Left hindlimb (tissue), 1 donor: ENCODE measurements at places on chromosomes 6 and 20.
A peak's percentile ranks its signal among the peaks of the same experiment; 100 is the strongest.

DNA sequence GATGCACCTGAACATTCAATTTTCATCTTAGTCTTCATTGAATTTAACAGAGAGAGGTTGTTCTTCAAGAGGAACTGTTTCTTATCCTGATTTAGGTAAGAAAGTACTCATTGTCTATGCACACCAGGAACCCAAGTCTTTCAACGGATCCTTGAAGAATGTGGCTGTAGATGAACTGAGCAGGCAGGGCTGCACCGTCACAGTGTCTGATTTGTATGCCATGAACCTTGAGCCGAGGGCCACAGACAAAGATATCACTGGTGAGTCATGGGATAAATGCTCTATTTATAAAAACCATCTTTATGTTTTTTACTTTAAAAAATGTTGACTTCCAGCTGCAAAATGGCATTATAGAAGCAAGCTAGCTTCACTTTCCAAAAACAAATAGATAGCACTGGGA is 10.2 kb downstream of the NQO2 start:
- DNase-seq, result no peak

DNA sequence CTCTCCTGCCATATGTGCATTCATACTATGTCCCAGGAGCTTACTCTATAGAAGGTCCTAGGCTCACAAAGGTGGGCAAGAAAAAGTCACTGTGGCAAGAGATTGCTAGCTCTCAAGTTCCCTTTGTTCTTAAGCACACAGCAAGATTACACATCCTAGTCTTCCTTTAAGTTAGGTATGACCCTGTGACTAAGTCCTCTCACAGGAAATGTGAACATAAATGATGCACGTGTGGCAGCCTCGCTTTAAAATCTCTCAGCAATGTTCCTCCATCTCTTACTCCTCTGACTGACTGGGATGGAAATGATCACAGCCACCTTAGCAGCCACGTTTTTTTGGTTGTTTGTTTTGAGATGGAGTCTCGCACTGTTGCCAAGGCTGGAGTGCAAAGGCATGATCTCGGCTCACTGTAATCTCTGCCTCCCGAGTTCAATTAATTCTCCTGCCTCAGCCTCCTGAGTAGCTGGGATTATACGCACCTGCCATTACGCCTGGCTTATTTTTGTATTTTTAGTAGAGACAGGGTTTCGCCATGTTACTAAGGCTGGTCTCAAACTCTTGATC is 35.7 kb upstream of the HAO1 start:
- DNase-seq, result no peak

GRCh38 chr6:31597006-31597405 is 4.2 kb upstream of the NCR3 start:
- no peak for DNase-seq

GRCh38 chr20:44390280-44390679 is 34.8 kb downstream of the HNF4A start:
- DNase-seq, result no peak

DNA sequence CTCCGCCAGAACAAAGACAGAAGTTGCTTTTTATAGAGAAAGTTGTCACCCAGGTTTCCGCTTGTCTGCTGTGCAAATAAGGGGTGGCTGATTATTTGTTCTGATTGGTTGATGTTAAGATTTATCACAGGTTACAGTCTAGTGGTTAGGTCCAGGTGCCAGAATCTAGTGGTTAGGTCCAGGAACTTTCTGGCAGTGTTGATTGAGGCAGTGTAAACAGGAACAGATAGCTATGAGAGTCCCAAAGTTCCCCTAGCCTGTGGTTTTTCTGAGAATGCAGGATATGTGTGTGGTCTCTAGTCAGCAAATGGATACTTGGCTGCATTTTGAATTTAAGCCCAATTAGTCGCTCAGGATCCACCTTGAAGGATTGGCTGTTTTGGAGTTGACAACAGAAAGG is 148.0 kb downstream of the TMEM200A start:
- DNase-seq, result no peak

- peak; percentile 41 for DNase-seq
Measured at GRCh38 chr6:84976526-84977362, 212.3 kb upstream of the TBX18 start.

- no peak for DNase-seq
Measured at GRCh38 chr6:106674541-106675229, 45.3 kb downstream of the QRSL1 start.

DNA sequence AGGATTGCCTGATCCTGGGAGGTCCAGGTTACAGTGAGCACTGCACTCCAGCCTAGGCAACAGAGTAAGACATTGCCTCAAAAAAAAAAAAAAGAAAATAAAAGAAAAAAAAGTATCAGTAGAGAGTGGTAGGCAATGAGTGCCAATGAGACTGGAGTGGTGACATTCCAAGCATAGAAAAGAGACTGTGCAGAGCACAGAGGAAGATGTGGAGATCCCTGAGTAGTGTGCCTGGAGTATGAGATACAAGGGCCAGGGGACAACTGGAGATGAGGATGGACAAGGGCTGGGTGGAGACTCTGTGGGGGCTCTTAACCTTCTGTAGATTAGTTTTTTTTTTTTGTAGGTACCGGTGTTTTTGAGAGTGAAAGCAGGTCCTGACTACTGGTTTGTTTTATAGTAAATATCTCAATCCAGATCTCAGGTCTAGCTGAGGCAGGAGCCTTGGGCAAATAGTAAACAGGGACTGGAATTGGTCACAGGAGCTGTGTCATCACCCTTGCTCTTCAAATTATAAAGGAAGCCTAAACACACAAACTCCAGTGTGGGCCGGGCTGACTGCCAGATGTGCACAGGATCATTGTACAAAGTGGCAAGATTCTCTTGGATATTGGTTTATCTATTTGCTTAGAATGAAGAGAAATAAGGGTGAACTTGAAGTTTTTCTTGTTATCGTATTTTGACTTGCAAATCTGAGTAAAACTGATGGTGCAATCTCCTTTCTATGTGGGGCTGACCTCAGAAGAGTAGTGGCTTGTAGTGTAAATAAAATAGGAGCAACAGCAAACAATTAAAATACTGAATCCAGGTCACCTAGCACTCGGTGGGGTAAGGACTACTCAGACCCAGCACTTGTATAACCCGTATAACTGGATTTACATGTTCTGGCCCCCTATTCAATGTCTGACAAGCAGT is 144.9 kb downstream of the SOX4 start:
- DNase-seq, result no peak

DNA sequence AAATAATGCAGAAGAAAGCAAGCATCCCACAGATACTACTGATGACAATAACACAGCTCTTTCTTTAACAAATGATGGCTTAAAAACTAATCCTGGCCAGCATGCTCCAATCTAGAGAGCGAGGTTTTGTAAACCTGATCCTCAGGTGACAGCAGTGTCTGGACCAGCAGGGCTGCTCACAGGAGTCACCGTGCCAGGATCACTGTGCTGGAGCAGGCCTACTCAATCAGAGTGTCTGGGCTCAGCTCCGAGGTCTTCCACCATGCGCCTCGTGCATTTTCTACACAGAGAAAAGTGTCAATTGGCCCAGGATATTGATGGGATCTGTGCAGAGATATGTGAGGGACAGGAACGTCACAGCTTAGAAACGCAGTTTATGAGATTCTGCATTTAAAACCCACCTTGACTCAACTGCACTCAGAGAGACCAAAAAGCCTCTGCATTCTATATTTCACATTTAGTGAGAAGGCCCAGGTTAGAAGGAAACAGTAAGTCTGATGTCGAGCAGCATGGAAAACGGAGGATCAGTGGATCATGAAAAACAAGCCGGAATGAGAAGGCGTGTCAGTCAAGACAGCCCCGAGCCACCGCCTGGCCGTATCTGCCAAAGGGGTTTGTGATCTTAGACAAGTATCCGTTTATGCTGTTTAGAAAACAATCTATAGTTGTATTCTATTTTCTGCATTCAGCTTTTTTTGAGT is 7.8 kb downstream of the RAMACL start:
- DNase-seq, result peak; percentile 6

GRCh38 chr20:45419188-45420091 is 3.5 kb downstream of the PIGT start:
- DNase-seq, result no peak

GRCh38 chr6:34538581-34538980 is 17.5 kb downstream of the SPDEF start:
- DNase-seq, result no peak

- no peak for DNase-seq
Measured at GRCh38 chr6:168153553-168153952, 74.5 kb upstream of the FRMD1 start.

- no peak for DNase-seq
Measured at GRCh38 chr6:70538376-70538775, 28.4 kb upstream of the SDHAF4 start.

- DNase-seq, result no peak
Measured at GRCh38 chr6:116389357-116389756, 18.6 kb downstream of the DSE start.

GRCh38 chr6:157080986-157081391 is 242.3 kb downstream of the TMEM242 start:
- DNase-seq, result no peak

- DNase-seq, result no peak
Measured at GRCh38 chr6:139518556-139519091, 144.2 kb upstream of the CITED2 start.

- DNase-seq, result no peak
Measured at GRCh38 chr20:59020938-59021551, 1.8 kb downstream of the TUBB1 start.

- DNase-seq, result no peak
Measured at GRCh38 chr6:98452685-98453084, 381.7 kb upstream of the POU3F2 start.

DNA sequence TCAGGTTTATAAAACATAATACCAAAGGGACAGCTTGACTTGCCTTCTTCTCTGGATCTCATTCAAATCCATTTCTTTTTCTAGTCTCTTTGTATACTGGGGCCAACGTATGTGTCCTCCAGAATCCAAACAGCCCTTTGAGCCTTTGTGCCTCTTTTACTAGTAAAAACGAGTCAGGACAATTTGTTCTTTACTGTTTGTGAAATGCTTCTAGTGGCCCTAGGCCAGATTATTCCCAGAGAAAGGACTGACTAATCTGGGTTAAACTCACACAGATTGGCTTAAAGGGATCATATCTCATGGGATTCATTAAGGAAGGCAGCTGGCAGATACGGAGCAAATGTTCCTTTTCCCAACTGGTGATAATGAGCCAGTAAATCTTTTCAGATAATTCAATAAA is 32.1 kb upstream of the MANEA start:
- DNase-seq, result no peak

DNA sequence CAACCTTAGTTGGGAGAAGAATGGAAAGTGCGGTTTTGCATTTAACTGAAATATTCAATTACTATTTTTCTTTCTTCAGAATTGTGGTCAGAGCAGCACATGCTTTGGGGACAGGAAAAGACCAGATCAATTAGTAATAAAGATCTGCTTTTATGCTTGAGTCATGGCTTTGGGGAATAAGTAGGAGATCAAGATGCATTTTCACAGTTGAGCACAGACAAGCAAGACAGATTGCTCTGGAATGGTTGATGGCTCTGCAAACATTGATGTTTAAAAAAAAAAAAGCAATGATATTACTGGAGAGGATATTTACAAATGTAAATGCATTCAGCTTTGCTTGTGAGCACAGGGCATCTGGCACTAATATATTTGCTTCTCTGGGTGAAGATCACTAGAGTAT is 224.4 kb upstream of the SASH1 start:
- no peak for DNase-seq

DNA sequence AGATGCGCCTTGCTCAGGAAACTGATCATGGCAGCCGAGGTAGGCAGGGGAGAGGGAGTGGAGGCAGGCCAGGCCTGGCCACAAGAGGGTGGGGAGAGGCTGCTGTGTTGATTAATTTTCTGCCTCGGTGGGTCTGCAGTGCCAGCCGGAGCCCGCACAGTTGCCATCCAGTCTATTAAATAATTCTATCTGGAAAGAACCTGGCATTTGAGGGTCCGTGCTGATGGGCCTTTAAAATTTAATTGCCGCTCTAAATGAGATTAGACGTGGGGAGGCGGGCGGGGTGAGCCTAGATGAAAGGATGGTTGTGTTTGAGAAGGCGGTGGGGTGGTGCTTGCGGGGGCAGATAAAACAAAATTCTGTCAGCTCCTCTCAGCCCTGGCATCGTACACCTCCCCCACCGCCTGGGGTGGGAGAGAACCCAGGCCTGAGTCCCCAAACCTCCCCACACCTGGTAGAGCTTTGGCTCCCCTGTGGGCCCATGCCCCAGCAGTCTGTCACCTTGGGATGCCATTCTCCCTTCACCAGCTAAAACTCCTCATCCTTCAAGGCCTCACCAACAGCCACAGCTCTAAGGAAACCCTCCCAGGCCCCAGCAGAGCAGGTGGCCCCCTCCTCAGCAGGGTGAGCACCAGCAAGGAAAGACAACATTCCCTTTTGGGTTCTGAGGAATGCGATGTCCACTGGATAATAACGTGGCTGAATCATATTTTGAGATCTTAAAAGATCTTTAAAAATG is 167.3 kb downstream of the GRM4 start:
- no peak for DNase-seq

DNA sequence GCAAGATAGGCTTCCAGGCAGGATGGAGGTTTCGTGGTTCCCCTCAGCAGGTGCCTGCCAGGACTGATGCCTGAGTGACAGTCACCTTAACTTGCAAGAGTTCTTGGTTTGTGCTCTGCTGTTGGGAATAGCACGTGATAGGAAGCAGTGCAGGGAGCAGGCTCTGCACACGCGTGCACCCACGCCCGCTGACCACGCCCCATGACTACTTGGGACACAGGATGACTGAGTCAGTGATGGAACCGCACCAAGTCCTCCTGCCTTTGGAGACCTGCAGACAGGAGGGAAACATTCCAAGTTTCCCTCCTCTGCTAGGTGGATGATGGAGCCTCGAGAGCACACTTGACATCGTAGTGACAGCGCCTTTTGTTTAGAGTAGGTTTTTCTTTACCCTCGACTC is 164.2 kb downstream of the DTNBP1 start:
- DNase-seq, result no peak

- DNase-seq, result no peak
Measured at GRCh38 chr20:50776122-50776817, 18.6 kb upstream of the BCAS4 start.

DNA sequence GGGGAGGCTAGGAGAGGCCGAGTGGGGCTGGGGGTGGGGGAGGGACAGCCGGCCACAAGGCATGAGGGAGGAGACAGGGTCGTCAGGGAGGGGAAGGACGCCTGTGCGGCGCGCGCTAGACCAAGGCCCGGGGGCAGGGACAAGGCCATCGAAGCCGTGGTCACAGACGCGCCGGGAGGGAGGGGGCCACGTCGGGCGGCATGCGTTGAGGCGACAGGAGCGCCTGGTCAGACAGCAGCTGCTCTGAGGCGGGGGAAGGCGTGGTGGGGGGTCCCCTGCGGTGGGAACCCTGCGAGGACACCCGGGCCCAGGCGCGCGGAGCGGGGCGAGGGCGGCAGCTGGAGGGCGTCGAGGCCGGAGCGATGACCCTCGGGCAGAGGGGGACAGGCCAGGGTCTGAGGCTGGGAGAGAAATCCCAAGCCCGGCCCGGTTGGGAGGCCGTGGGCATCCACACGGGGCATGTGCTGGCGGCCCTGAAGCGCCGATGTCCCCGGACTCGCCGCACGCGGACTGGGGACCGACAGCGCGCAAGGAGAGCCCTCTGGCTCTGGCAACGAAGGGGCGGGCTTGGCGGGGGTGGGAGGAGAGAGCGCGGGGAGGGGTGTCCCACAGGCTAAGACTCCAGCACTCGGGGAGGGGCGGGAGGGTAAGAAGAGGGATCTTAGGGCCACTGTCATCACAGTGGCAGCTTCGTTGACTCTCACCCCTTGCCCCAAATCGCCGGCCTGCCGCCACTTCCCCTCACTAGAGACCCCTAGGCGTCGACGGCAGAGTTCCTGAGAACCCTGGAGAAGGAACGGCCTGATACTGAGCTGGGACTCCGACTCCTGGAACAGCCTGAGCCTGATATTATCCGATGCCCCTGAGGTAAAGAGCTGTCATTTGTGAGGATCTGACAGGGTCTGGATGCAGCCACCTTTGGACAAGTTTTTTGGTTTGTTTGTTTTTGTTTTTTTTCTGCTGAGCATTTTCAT is 5.0 kb downstream of the TMEM239 start:
- no peak for DNase-seq
